NCI-H748 treated with DMSO at 0.1 percent for 48 hours (cell line): ENCODE measurements at places on chromosomes 3 and 15.

DNA sequence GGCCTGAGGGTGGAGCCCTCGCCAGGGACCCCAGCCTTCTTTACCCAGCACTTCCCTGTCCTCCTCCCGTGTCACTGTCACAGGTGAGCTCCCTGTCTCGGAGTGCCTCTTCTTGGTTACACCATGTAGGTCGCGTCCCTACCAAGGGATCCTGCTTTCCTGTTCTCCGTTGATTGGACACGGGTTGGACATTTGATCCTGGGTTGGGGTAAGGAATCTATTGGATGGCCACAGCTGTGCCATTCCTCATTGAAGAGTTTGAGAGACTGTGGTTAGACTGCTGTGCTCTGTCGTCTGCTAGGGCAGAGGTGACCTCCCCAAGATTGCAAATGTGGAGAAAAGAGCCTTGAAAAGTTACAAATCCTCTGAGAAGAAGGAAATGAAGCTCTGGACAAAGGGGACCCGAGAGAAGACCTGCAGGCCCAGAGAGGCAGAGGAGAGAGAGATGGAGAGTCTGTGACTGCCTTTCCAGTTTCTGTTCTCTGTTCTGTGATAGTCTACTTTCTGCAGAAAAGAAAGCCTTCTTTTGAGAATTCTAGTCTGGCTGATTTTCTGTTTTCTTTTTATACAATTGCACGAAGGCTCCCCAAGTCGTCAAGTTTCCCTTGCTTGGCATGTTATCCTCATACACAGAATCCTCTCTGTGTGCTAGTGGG is 325.7 kb upstream of the RGMA start:
- no peak for DNase-seq

DNA sequence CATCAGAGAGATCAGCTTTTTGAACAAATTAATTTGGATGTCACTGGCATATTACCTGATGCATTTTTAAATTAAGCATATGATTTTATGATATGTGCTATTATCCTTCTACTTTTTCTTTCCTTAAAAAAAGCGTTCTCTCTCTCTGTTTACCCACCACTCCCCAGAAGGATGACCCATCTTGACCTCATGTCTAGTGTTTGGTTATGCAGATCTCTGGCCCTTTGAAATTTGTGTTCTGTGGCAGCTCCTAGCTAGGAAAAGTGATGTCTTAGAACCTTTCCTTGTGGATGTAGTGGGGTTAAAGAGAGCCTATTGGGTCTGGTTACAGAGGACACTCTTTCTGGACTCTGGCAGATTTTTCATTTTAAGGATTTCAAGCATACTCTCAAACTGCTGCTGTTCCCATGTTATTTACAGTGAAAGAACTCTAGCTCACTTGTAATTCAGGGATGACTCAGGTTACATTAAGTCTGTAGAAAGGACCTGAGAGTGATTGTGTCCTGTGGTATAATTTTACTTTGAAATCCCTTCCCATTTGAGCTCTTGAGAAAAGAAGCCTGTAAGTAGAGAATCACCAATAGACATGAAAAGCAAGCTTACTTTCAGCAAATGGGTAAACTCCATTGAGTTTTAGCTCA is 23.8 kb downstream of the ARHGEF26 start:
- DNase-seq, result no peak

DNA sequence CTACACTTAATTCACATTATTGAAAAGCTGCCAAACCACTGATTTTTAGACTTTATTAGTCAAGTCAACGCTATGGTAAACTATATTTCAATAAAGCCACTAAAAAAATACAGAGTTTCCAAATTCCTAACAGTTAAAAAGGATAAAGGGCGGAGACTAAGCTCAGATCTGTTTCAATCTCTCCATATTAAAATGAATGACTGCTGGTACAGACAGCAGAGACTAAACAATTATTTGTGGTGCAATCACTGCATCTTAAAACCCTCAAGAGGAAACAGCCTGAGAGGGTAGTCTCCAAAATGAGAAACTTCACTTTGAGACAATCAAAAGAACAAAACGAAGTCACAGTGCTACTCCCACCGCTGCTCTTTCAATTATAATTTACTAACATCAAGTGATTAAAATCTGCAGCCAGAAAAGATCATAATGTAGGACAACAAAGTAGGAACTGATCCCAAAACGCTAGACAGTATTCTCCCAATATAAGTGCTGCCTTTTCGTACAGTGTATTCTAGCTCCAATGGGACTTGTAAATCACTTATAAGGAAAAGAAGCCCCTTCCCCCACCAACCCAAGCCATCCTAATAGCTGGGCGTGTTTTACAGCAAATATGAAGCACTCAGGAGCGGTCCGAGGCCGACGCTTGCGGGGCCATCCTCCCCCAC is 1.2 kb downstream of the UBP1 start:
- no peak for DNase-seq

GRCh38 chr15:101559952-101560351 is 70.4 kb upstream of the PCSK6 start:
- DNase-seq, result no peak

GRCh38 chr3:83457551-83457950 is 1501.2 kb upstream of the CADM2 start:
- DNase-seq, result no peak

- no peak for DNase-seq
Measured at GRCh38 chr3:197234947-197235914, 63.2 kb downstream of the DLG1 start.

GRCh38 chr3:82509951-82510603 is 748.6 kb upstream of the GBE1 start:
- no peak for DNase-seq

DNA sequence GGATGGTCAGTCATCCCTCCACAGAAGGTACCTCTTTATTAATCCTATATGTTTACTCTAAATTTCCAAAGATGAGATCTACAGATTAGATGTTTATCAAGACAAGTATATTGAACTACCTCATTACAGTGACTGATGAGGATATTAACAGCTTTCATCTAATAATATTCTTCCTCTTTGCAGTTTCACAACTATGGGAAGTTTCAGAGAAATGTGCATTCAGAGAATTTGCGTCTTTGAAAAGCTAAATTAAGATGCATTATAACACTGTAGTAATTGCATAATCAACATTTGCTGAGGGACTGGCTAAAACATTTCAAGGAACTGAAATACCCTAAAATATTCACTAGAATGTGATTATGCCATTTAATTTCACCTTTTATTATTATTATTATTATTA is 46.7 kb downstream of the MCF2L2 start:
- no peak for DNase-seq

DNA sequence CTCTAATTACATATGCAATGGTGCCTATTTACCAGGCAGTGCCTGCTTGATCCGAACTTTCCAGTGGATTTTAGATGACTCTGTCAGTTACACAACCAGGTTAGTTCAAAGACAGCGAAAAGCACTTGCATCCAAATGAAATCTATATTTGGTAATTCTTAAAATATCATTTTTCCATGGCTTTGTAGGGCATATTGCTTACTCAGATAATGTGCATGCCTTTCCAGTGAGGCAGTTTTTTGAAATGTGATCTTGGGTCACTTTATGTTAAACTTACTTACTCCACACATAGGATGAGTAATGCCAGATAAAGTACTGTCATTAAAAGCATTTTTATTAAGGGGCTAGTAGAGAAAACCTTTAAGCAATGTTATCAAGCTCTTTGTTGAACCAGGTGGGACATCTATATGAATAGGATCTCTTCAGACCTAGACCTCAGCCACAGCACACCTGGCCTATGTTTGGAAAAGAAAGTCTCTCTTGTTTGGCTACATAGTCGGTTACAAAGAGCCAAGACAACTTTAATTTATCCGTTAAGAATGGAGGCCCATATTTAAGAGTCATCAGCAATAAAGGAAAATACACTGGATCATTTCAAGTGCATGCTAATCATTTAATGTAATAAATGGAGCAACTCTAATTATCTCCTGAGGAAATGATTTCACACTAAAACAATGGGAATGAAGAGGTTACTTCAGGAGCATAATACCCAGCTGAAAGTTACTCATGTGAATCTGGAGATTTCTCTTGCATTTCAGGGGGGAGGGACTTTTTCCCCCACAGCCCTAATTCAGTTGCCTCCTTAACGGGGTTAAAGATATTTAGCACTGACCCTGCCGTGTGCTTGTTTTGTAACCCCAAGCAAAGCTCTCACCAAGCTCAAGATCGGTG is 56.3 kb upstream of the TMCO5A start:
- DNase-seq, result no peak

DNA sequence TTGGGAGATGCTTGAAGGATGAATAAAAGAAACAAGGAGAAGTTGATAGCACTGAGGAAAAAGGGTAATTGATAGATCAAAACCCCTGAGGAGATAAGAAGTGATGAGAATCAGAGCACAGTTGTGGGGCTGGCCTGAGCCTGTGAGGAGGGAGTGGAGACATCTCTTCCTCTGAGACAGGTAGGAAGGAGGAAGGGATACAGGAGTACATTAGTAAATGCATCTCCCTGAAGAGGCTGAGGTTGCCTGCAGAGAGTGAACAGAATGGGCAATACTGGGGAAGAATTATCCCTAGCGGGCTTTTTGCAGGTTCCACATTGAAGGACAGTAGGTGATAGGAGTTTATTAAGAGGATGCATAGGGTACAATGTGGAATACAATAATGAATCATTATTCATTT is 17.3 kb upstream of the SCAMP5 start:
- no peak for DNase-seq

DNA sequence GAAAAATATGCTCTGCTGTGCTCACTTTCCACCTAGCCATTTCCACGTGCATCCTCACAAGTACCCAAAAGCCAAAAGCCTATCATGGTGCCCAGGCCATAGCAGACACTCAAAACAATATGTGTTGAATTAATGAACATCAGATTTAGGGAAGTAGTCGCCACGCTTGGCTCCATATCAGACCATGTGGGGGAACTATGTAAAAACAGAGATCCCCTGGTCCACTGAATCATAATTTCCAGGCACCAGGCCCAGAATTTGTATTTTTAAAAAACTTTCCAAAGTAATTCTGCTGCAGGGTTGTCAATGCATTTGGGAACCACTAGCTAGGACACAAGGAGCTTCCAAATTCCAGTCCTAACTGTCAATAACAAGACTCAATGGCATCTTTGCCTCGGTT is 77.3 kb downstream of the CNTN3 start:
- no peak for DNase-seq
